ENCODE measurements at places on chromosomes 5 and 9.

DNA sequence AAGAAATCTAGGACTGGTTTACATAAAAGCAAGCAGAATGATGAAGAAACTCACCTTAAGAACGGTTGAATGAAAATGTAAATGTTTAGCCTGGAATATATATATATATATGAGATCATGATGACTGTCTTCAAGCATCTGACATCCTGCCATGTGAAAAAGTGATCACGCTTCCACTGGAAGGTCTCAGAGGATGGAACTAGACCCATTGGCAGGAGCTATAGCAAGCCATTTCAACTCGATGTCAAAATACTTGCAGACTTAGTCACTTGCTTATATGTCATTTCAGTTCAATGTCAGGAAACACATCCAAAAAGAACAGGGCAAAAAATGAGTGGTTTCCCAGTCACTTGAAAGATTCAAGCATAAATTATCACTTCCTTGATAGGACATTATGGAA is 22.2 kb upstream of the TMEM161B start:
- no peak for DNase-seq

GRCh38 chr9:112894041-112894440 is 3.4 kb upstream of the SLC46A2 start:
- DNase-seq, result no peak

DNA sequence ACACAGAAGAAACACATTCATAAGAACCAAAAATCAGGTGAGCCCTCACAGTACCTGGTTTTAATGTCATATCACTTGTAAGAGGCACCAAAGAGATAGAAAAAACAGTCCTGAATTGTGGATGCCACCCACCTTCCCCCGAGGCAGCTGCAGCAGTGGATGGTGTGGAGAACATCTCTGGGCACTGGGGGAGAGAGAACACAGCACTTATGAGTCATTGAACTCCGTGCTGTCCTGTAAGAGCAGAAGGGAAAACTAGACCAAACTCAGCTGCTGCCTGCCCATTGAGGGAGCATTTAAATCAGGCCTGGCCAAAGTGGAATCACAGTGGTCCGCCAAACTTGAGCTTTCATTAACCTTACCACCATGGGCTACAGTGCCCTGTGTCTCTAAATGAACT is 296.2 kb downstream of the SPATA31D1 start:
- no peak for DNase-seq

DNA sequence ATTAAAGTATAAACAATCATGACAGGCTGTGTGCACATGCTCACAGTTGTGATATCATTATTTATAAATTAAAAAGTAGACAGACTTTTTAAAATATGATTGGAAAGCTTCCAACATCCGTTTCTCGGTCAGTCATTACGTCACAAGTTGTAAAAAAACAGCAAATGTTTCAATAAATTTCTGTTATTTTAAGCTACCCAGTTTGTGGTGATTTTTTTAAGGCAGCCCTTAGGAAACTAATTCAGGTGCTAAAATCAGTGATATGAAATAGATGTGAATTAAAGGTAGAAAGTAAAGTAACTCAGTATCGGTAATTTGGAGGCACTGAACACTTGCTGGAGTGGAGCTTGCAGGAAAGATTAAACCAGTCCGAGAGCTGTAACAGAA is 1.2 kb downstream of the CCNH start:
- DNase-seq, result no peak

DNA sequence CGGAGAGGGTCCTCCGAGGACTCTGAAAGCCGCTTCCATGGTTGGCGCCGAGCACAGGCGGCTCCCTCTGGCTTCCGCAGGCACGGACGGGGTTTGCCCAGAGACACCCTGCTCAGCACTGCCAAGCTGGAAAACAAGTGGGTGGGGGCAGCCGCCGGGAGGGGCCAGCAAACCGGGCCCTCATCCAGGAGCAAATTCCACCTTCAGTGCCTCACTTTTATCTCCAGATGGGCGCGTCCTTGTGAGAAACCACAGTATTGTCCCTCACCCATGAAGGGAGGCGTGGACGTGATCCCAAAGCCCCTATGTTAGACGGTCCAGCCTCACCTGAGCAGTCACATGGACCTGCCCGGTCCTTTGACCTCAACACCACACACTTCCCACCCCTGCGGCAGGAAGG is 29.0 kb downstream of the MED10 start:
- no peak for DNase-seq

GRCh38 chr5:116145416-116145815 is 60.6 kb downstream of the COMMD10 start:
- no peak for DNase-seq

- no peak for DNase-seq
Observed at GRCh38 chr9:115943431-115944165, 210.0 kb upstream of the PAPPA start.

DNA sequence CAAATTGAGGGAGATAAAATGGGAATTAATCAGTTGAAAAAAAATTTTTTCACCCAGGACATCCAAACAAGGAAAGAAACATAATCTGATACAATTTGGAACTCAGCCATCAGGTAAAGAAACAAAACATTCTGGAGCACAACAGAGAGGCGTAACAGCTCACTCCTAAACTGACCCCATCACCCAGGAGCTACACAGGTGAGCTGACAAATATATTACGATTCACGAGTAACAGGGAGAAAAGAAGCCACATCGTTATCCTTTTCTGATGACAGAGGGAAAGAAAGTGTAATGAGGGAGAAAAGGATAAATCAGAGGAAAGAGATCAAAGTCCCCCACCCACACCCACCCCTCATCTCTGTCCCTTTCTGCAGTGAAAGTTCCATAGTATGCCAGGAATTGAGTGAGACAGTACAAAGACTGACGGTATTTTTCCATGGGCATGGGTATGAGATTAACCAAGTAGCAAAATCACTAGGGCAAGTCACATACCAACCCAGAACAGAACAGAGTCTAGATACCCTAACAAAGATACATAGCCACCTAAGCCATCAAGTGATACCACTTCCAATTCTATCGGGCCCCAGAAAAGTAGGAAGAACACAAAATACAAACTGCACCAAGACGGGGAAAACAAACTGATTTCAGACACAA is 45.4 kb downstream of the TMEM245 start:
- no peak for DNase-seq

DNA sequence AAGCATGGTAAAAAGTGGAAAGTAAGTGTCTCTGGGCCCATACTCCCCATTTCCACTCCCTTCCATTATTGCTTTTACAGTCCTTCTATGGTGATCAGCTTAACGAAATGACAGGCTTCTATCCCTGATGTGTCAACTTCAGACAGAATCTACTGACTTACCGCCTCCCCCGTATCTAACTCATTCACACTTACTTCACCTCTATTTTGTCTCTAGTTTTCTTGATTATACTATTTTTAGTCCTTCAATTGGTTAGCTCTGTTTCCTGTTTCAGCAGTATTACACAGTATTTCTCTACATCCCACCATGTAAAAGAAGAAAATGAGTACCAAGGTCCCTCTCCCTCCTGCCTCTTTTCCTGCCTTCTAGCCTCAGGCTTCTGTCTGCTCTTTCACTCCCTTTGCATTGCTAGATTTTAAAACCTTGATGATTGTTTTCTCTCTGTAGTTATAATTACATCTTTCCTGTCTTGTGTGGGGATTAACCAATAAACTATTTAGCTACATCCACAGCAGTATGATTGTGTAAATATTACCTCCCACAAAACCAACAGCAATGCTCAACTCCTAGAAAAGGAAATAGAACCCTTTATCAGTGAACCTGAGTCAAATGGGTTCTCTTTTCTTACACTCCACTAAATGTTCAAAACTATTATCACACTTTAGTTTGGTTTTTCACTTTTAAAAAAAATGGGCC is 53.4 kb downstream of the GNAQ start:
- no peak for DNase-seq

DNA sequence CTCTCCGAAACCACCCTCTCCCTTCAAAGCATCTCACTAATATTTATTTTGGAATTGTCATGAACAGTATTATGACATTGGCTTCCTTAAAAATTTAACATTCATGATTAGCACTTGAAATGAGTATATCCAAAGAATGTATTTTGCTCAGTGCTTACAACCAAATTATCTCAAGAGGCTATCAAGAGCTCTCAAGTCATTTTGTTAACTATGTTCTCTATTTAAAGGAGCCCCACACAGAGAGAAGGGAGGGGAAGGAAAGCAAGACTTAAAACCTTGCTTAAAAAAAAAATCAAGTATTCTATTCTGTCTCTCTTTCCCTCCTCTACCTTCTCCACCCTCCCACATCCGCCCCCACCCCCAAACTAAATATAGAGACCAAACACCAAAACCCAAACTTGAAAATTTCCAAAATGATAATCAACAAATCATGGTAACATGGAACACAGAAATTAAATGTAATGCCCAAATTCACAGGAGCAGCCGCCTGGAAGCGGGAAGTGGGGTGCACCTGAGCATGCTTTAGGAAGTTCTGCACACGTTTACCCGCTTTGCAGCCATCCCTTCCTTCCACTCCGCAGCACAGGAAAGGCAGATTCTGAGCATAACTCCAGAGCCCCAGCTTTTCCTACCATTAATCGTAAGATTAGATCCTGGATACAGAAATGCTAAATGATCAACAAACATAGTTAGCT is 66.9 kb downstream of the EBF1 start:
- DNase-seq, result no peak

GRCh38 chr5:55294935-55295334 is 12.6 kb downstream of the DHX29 start:
- DNase-seq, result no peak

- no peak for DNase-seq
Observed at GRCh38 chr9:91726406-91727100, 223.5 kb downstream of the ROR2 start.

DNA sequence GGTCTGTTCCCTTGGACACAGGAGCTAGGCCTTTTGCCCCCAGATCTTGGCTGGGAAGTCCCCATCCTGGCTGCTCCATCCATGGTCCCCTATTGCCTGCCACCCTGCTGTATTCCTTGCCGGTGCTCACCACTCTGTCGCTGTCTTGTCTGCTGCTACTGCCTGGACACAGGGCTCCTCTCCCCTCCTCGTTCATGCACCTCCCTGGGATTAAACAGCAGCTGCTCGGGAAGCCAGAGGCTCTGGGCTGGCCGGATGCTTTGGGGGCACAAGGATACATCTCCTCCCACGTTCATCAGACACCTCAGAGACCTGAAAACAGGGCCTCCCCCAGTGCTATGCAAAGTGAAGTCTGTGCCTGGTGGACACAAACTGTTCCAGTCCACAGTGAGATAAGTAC is 110.4 kb downstream of the ZNF354C start:
- DNase-seq, result no peak

DNA sequence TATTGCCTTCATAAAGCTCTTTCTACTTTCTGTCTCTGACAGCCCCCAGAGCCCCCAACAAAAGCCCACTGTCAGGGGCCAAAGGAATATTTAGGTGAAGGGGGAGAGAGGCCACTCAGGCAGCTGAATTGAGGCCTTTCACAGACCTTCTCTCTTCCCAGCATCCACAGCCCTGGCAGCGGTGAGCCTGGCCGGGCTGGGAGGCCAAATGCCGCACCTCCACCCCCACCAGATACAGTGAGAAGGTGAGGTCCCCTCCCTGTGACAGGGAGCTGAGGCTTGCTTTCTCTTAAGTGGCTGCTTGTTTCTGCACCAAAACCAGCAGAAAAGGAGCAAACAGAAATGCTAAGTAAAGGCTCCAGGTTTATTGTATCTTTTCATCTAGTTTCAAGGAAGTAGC is 168.1 kb downstream of the ROR2 start:
- no peak for DNase-seq

- peak; percentile 61 for DNase-seq
Observed at GRCh38 chr9:134320126-134320867, 6.0 kb upstream of the RXRA start.

GRCh38 chr5:51181208-51181894 is 201.9 kb upstream of the ISL1 start:
- no peak for DNase-seq

GRCh38 chr9:68755051-68755450 is 50.0 kb downstream of the PIP5K1B start:
- DNase-seq, result no peak

DNA sequence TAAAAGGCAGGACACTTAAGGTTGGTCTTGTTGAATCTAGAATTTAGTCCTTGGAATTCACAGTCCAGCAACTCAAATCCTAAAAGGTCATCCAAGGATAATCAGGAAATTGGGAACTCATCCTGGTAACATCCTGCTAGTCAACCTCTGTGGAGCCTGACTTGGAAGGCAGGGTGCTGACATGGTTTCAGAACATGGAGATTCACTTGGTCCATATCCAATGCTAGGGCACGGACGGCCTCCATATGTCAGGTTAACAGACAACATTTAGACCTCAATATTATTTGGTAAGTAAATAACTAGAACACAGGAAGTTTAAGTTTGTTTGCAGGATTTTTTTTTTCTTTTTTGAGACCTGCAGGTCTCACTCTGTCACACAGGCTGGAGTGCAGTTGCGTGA is 783 bp upstream of the DNAH5 start:
- no peak for DNase-seq

DNA sequence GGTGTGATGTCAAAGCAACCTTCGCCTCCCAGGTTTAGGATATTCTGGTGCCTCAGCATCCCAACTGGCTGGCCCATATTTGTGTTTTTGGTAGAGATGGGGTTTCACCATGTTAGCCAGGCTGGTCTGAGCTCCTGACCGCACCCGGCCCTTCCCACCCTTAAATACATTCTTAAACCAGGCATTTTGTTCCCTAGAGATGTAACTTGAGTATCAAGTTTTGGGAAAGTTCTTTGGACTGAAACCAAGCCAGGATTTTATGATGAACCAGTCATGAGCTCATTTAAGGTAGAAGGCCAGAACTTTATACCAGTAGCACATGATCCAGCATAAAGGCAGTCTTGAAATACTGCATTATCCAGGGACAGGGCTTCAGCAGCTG is 3.5 kb downstream of the RPL7A start:
- DNase-seq, result no peak

- DNase-seq, result no peak
Observed at GRCh38 chr5:16609412-16609811, 7.4 kb downstream of the RETREG1 start.

DNA sequence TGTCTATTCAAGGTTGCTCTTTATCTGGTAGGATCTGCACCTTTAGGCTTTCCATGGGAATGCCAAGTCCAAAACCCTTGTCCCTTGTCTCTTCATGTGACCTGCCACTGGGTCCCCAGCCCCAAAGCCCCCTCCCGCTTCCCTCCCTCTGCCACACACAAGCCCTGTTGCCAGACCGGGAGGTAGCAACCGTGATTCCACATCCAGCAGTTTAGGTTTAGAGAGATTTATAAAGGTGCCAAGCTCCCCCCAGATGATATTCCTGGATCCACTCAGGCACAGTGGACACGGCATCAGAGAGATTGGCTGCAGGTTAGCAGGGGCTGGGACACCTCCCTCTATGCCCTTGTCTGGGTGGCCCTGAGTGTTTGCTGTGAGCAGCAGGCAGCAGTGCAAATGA is 504.7 kb downstream of the CCDC171 start:
- no peak for DNase-seq

DNA sequence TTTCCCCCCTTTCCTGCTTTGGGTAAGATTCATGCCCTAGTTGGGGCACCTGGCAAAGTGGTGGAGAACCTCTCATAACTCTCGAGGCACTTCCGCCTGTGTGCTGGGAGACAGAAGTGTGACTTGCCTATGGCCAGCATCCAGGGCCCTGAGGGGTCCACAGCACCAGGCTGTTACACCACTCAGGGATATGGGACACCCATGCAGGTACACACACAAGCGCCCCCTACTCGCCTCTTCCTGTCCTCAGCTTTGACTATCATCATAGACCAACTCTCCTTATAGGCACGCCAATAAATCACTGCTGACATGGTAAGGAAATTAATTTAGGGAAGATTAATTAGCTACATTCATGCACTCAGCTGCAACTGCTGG is 45.4 kb downstream of the SHB start:
- peak; percentile 18 for DNase-seq
